Cardiac septum (tissue), 1 donor: ENCODE measurements at places on chromosomes 4 and X. TPM values are rescaled to one million over a fixed set of nuclear protein-coding genes. Genes with fewer than 3 reads are reported as not detected.

DNA sequence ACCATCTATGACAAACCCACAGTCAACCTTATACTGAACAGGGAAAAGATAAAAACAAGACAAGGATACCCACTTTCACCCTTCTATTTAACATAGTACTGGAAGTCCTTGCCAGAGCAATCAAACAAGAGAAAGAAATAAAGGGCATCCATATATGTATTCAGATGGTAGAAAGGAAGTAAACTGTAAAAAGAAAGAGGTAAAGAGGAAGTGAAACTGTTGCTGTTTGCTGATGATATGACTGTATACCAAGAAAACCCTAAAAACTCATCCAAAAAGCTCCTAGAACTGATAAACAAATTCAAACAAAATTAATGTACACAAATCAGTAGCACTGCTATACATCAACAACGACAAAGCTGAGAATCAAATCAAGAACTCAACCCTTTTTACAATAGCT, 538.7 kb upstream of the PABPC4L start:
- no peak for DNase-seq

DNA sequence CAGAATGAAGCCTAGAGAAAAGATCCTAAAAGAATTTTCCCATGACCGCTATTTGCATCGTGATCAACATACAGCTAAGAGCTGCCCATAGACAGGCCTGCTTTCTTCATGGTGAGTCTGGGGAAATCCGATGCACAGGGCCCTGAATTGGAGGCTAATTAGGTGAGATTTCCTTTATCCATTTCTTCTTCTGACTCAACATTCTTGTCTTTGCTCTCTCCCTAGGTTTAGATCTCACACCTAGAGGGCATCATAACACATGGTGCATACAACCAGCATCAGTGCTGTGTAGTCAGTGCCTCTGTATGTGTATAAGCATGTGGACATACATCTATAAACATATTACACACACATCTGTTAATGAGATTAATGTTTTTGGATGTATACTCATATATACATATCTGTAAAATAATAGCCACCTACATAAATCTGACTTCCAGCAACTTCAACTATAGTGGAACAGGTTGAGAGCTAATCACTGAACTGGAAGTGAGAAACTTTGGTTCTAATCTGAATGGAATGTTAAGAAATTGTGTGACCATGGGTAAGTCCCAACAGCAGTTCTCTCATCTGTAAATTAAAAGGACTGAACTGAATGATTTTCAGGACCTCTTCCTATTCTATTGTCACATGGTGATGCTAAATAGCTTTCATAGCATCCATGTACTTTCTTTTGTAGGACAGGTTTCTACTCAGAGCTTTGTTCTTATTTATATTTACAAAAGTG, 17.5 kb downstream of the GATB start:
- no peak for DNase-seq

DNA sequence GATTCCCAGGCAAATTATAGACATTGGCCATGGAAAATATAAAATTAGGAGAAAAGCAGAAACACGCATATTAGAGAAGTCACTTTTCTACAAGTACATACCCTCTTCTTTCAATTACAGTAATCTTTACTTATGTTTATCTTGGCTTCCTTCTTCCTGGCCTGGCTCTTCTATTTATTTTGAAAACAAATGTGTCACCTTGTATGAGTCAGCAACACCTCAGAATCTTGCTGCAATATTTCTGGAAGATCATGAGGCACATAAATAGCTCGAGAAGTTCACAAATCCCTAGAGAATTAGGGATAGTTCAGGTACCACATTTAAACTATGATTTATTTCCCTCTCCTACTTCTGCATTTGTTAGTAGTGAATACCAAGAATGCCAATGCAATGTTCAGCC, 124.6 kb downstream of the ANOS1 start:
- DNase-seq: no peak

DNA sequence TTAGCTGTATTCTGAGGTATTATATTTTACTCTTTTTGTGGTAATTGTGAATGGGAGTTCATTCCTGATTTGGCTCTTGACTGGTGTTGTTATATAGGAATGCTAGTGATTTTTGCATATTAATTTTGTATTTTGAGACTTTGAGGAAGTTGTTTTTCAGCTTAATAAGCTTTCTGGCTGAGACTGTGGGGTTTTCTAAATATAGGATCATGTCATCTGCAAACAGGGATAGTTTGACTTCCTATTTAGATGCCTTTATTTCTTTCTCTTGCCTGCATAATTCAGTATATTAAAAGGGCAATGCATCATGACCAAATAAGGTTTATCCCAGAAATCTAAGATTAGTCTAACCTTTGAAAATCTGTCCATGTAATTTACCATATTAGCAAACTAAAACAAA, 44.7 kb upstream of the EPGN start:
- DNase-seq: no peak

- no peak for DNase-seq
Measured at GRCh38 chr4:99826016-99826415, 9.4 kb downstream of the DAPP1 start.

DNA sequence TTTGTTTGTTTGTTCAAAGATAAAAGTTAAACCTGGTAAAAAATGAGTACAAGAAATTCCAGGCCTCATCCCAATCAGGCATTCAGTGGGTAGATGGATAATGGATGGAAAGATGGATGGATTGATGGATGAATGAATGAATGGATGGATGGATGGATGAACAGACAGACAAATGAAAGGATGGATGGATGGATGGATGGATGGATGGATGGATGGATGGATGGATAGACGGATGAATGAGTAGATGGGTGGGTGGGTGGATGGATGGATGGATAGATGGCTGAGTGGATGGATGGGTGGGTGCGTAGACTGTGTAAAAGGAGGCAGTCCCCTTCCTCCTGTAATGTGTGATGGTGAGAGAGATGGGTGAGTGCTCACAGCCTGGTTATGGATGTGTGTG, 206.7 kb downstream of the FRMPD4 start:
- no peak for DNase-seq

- no peak for DNase-seq
Measured at GRCh38 chr4:101114936-101115372, 232.4 kb downstream of the PPP3CA start.

DNA sequence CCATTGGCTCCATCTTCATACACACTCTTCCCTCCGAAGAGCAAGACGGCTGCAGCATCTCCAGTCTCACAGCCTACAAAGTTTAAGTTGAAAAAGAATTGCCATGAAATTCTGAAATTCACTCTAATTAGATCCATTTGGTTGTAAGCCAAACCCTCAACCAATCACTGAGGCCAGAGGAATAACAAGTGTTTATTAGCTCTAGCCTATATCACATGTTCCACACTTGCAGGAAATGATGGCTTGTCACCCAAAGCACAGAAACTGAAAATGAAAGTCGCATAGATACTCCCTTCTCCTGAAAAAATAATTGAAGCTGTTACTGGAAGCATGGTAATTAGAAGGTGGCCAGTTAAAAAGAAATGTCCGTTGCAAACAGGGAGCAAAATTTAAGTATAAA, 1071.8 kb downstream of the CCSER1 start:
- DNase-seq: no peak

DNA sequence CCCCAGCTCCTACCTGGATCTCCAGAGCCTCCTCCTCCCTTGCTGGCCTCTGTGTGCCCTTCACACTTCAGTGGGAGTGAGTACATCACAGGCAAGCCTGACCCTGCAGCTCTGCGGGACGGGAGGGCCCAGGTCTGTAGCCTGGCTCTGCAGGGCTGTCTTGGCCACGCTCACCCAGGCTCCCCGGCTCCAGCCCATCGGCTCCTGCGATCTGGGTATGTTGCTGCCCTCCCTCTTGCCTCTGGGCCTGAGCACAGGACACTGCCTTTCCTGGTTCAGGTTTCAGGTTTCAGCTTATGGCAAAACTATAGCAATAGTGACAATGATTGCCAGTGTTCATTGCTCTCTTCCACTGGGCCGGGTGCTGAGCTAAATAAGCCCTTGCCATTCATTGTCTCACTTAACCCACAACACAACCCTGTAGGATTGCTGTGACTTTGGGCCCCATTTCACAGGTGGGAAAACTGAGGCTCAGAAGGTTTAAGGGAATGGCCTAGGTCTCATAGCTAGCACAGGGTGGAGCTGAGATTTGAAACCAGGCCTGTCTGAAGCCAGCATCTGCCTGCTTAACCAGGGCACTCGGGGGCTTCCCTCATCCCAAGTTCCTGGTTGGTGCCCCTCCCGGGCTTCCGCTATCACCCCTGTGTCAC, 44.6 kb upstream of the SORCS2 start:
- DNase-seq: no peak

- DNase-seq: no peak
Measured at GRCh38 chrX:84747516-84747915, 245.3 kb upstream of the HDX start.

DNA sequence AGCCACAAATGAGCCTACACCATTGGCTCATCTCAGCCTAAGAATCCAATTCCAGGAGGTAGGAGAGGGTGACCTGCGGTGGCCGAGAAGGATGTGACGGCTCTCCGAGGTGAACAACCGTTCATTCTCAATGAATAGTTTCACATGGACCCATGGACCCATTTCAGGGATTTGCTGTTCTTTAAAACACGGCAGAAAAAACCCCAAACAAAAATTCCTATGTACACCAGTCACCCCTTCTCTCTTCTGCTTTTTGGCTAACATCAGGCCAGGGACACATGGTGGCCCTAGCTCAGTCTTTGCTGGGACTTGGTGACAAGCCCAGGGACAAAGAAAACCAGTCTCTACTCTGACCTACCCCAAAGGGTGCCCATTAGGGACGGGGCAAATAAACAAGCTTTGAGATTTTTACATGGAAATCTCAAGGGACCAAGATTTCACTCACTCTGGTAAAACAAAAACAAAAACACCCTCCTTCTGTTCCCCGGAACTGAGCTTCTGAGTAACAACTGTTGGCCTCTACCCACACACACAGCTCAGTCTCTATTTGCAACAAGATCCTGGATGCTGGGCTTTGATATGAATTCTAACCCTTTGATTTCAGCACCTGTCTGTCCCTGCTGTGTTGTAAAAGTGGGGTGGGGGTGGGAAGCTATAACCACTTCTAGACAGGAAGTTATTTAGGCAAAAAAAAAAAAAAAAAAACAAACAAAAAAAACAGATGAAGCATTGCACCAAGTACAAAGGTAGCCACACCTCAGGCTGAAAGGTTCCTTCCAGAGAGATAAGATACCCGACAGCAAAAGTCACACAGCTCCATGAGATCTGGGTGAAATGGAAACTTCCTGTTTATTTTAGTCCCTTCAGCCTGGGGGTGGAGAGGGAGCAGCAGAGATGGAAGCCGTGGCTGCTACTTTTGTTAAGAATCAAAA, 49.0 kb downstream of the DDX3X start:
- DNase-seq: no peak

The RPA4 gene
- total RNA-seq: 0.48 TPM
